ENCODE measurements at places on chromosomes 11 and 22. TPM values are rescaled to one million over a fixed set of nuclear protein-coding genes. Genes with fewer than 3 reads are reported as not detected.

GRCh38 chr11:11636671-11637070 lies 14.9 kb upstream of the GALNT18 start:
- no peak for DNase-seq

DNA sequence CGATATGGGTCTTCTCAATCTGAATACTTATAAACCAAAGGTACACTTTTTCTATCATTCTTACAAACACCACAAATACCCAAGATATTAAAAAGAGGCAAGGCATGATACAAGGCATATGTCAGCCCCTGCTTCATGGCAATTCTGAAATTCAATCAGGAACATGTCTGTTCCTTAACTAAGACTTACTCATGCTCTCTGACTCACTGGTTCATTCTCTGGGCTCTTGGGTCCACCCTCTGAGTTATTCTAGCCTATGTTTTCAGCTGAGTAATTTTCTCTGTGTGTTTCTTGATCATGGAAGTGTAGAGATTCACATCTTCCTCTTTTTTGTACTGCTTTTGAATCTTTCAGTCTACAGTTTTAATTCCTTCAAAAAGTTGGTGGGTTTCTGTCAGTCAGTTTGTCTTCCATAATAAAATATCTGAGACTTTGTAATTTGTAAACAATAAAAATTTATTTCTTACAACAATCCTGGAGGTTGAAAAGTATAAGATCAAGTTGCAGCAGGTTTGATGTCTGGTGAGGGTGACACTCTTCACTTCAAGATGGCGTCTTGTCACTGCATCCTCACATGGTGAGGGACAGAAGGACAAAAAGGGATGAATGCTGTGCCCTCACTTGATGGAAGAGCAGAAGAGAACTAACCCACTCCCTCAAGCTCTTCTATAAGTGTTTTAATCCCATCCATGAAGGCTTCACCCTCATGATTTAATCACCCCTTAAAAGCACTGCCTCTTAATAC lies 211.7 kb downstream of the FAM76B start:
- peak; percentile 80 for DNase-seq

DNA sequence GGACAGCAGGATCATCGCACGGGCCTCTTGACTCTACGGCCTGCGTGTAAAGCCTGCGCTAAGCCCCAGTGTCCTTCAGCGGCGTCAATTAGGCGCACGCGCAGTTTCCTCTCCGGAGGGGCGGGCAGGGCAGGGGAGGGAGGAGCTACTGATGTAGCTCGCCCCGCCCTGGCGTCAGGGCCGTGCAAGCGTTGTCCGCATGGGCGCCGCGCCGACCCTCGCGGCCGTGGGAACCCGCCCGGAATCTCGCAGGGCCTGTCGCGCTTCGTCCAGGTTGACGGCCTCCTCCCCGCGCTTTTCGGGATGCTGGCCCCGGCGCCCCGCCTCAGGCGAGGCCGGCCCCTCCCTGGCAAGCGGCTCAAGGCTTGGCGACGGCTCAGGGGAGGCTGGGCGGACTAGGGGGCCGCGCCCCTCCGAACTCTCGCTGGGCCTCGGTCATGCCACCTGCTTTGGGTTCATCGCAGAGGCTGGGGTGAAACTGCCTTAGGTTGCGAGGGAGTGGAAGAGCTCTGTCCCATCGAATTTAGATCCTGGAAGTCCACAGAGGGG lies 61.1 kb downstream of the ST3GAL4 start:
- peak; percentile 80 for DNase-seq

DNA sequence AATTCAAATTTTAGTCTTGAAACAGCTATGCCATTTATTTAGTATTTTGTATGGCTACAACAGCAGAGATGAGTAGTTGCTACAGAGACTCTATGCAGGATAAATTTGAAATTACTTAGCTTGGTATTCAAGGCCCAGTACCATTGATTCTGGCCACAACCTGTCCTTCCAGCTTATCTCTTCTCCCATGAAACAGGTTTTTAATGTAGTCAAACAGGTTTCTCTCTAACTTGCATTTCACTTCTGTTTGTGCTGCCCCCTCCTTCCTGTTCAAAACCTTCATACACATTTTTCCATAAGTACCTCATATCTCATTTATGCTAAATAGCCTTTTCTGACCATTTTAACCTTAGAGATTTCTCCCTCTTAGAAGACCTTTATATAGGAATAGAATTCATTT lies 3.3 kb downstream of the USP47 start:
- no peak for DNase-seq

GRCh38 chr11:103877221-103877620 lies 159.2 kb upstream of the DDI1 start:
- peak; percentile 14 for DNase-seq

SCN4B gene
- 10.4 TPM for total RNA-seq

DNA sequence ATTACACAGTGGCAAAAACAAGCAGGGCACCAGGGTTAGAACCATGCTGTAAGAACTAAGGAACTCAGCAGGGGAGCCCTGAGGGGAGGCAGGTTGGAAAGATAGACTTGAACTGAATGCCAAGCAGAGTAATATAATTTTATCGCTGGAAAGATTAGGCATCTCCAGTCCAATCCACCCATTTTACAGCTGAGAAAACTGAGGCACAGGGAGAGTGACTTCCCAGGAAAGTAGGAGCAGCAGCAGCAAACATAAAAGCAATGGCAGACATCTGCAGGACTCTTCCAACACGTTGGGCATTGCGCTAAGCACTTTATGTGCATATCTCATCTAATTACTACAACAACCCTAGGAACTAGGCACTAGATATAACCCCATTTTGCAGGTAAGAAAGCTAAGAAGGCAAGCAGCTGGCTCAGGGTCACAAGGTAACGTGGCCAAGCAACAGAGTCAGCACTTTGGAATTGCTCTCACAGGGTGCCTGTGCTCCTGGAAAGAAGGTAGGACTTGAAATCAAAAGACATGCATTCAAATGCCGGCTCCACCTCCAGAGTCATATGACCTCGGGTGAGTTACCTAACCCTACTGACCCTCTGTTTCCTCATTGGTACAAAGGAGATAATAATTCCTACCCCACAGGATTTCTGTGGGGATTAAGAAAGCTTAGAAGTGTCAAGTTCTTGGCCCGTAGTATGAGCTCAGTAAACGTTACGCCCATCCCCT lies 215.3 kb downstream of the BARX2 start:
- DNase-seq: no peak

PIH1D2 gene
- 1.5 TPM for total RNA-seq

APOL2 gene
- total RNA-seq: 49.5 TPM

ESAM gene
- total RNA-seq: 0.26 TPM

DNA sequence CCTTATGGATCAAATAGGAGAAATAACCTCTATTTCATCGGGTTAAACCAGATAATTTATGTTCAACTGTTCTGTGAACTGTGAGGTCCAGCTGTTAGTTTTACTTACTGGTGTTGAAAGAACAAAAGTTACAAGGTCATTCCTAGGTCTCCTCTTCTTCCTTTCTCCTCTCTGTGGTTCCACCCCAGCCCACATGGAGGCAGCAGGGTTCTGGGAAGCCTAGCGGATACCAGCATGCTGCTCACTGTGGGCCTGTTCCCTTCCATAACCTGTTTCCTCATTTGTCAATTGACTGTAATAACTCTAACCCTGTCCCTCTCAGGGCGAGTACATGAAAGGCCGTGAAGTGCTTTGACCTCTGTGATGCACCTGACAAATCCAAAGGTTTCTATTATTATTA lies 27.8 kb downstream of the RELT start:
- DNase-seq: peak; percentile 44

USH1C gene
- not detected for total RNA-seq

DNA sequence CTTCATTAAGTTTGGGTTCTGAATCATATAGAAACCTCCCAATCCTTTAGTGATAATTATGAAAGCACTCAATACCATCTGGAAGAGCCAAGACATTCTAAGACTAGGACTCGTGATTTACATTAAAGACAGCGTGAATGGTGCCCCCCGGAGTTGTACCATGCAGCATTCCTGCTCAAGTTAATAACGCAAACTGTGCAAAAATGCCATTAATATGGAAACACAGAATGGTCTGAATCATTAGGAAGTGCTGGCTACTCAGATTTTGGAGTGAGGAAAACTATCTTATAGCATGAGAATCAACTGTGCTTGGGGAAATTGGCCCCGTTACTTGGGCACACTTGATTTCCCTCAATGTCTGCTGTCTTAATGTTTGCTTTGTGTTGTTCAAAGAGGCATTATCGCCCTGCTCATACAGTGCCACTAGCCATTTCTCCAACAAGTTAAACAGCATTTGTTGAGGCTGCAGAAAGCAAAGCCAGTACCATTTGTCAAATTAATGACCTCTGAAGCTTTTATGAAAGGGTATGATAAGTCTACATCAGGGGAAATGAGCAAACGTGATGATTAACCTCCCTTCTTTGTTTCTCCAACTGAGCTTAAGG lies 18.5 kb upstream of the TPH1 start:
- no peak for DNase-seq
